ENCODE measurements at places on chromosomes 1 and 21.

- DNase-seq: no peak
Measured at GRCh38 chr1:30823969-30824735, 66.6 kb upstream of the LAPTM5 start.

GRCh38 chr1:178644308-178645120 is 80.5 kb upstream of the RALGPS2 start:
- DNase-seq: no peak

- DNase-seq: no peak
Measured at GRCh38 chr1:92363401-92363800, 64.5 kb downstream of the RPAP2 start.

GRCh38 chr1:38287547-38287946 is 241.0 kb upstream of the POU3F1 start:
- no peak for DNase-seq

DNA sequence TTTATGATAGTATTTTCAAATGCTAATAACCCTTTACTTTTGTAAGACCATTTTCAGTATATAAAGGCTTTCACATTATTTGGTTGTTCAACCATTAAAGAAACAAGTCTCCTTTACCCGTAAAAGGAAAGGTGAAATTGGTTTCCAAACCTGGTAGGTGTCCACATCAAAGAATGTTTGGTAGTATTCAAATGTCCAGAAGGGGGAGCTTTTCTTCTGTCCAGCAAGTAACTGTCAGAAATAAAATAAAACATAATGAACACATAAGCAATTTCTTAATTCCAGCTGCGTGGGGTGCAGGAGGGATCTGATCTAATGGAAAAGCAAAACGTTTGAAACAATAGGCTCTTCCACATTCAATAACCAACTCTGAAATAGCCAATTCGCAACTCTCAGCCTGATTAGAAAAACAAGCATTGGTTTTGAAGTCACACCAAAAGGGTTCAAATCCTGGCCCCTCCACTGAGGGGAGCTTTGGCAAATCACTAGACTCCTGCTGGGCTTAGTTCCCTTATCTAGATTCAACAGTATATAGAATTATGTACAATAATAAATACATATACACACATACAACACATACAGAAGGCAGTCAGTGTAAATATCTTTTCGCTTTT is 11.0 kb downstream of the YIPF1 start:
- no peak for DNase-seq

DNA sequence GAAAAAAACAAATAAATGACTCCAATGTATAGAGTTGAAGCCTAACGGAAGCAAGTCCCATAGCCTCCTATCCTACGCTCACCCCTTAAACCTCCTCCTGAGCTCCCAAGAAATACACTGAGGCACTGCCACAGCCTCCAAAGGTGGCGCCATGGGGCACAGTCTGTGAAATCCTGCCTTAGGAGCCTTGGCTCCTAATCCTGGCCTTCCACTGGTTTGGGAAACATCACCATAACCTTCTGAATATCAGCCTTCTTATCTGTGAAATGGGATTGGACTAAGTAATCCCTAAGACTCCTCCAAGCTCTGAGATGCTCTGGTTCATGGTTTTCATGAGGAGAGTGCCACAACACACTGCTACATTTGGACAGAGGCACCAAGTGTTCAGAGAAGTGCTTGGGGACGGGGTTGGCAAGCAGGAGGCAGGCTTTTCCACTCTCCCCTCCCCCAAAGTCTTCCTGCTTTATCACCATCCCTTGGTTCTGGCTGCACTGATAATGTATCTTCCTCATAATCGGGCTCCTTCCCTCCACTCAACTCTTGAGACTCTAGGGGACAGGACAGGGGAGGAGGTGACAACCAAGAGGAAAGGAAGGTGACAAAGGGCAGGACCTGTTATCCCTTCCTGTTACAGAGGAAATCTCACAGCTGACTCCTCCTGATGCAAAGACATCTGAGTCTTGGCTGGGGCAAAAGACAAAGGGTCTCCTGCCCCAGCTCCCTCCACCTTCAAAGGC is 2.7 kb downstream of the SLAMF7 start:
- DNase-seq: no peak

GRCh38 chr1:188027613-188028012 is 1198.9 kb downstream of the PLA2G4A start:
- DNase-seq: no peak

- no peak for DNase-seq
Measured at GRCh38 chr1:154502066-154502743, at the start of the genes SHE and TDRD10. Gene SHE (minus strand): TSS chr1:154502412. CDS start chr1:154502026, 386 bp downstream. Gene TDRD10 (plus strand): TSS chr1:154502219. CDS start chr1:154506904, 4,685 bp downstream.

- no peak for DNase-seq
Measured at GRCh38 chr1:206445116-206445515, 25.2 kb upstream of the IKBKE start.

DNA sequence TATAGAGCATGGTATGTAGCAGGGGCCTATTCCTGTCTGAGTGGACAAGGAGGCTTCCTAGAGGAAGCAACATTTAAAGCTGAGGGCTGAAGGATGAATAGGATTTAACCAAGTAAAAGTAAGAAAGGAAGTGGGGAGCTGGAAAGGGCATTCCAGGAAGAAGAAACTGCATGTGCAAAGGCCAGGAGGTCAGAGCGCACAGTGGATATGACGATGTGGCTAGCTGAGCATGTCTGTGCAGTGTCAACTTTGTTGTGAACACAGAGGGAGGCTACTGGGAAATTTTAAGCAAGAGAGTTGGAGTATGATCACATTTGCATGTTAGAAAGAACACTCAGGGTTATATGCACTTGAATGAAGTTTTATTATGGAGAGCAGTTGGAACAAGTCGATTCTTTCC is 28.6 kb upstream of the JUN start:
- DNase-seq: no peak

DNA sequence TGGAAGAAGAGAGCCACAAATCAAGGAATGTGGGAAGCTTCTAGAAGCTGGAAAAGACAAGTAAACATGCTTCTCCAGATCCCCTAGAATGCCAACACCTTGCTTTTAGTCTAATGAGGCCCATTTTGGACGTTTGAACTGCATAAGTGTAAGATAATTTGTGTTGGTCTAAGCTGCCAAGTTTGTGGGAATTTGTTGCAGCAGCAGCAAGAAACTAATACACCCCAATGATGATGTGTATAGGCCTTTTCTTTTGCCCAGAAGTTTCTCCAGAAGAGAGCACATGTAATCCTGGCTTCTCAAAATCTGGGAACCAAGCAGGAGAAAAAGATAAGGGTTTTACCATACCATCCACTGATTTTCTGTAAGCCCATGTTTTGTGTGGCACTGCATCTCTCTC is 96.1 kb upstream of the DPT start:
- DNase-seq: no peak

DNA sequence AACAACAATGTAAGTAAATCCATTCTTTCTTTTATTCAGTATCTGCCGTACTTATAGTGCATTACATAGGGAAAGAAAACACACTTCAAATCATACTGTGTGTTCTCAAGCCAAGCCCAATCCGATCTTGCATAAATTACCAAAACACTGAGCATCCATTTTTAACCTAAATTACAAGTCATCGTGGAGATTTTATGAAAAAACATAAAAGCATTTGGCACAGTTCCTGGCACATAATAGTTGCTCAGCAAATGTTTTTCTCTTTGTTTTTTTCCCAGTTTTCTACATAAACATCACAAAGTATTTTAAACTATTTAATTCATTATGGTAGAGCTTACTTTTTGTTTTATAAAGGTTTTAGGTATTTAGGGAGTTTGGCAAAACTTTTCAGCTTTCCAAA is 48.1 kb upstream of the LRRC8C start:
- DNase-seq: no peak

- DNase-seq: no peak
Measured at GRCh38 chr1:87435484-87435883, 106.8 kb downstream of the LMO4 start.

DNA sequence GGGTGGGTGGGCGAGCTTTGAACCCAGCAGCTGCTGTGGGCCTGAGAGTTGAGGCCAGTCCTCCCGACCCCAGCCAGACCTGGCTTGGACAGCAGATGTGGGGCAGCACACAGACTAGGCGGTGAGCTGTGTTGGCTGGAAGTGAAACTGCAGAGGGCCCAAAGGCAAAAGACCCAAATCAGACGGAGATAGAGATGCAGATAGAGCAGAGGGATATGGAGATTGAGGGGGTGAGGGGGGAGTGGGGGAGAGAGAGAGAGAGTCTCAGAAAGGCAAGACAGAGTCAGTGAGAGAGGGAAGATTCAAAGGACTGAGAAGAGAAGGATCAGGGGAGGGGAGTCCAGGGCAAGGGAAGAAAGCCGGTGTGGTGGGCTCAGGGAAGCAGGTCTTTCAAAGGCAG is 17.0 kb upstream of the POU3F1 start:
- DNase-seq: no peak

- no peak for DNase-seq
Measured at GRCh38 chr1:23577056-23578004, 18.0 kb upstream of the ID3 start.

DNA sequence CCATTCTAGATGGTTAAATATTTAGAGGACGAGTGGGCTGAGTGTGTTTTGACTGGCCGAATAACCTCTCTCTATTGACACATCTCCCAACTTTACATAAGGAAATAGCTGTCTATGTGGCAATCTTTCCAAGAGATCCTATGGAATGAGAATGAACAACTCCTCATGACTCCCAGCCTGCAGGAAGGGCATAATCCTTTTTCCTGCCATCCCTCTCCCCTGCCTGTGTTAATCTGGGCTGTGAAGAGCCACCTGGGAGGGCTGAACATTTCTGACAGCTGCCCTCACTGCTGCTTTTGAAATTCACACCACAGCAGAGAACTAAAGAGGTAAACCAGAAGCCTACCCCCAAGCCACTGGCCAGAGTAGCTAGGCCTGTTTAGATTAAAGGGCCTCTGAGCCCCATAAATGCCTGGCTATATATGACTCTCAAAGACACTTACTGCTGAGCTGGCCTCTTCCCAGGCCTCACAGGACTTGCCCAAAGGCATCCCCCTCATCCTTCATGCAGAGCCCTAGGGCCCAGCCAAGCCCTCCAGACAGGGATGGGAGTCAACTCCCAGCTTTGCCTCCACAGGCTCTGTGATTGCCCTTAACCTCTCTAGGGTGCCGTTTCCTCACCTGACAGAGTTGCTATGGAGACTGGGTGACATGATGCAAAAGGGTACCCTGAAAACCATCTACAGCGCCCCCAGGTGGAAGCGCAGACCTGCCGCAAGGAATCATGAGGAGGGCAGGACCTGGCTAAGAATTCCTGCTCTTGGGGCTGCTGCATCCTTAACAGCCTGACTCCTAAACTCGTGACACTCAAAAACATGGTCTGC is 42.0 kb upstream of the LDLRAP1 start:
- no peak for DNase-seq

GRCh38 chr1:75203415-75204277 is 69.5 kb downstream of the LHX8 start:
- DNase-seq: no peak

GRCh38 chr1:58748666-58749065 is 35.2 kb downstream of the JUN start:
- DNase-seq: no peak

DNA sequence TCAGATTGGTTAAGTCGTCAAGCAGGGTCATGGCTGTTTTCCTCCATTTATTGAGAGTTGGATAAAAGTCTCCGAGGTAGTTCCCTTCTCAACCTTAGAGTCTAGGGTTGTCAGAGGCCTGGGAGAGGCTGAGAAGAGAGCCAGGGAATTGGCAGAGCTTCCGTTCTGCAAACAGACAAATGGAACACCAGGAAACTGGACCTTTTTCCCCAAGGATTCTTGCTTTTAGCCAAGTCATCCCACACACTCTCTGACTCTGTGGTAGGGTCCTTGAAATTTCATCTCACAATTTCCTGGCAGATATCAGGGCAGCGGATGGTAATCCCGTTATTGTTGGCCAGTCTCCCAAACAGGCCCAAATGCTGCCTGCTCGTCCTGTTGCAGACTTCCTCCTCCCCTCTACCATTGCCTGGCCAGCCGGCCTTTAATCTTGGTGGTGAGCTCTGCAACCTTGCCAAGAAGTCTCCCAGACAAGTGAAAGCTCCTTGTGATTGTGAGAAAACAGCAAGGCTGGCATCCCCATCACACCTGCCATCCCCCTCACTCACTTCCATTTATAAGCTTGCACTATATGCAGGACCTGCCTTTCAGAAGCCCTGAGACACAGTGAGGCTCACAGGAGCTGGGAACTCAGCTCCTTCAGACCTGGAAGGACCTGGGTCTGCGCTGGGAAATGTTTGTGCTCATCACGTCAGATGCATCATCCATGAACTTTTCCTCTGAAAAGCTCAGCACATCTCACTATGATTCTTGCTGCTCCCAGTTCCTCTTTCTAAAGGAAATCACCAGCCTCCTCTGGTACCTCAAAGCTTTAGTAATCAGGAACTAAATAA is 13.7 kb upstream of the SRP9 start:
- no peak for DNase-seq

DNA sequence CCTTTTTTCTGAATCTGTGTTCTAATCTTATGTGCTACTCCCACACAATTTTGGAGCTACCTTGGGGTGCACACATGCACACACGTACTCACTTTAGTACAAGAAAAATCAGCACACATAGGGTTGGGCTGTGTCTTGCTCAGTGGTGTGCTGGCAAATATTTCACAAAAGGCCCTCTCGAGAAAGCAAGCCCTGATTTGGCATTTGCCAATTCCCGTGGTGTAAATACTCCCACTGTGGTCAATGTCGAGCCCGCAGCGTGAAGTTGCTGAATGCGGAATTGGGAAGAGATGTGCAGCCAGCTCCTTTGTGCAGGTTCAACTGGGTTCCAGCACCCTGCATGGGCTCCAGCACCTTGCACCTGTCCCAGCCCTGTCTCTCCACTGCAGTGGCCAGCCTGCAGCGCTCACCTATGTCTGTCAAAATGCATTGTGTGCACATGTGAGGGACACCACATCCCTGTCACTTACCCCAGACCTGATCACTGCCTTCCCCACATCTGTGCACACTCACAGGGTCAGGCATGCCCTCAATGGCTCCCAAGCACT is 78.4 kb upstream of the WNT4 start:
- no peak for DNase-seq

DNA sequence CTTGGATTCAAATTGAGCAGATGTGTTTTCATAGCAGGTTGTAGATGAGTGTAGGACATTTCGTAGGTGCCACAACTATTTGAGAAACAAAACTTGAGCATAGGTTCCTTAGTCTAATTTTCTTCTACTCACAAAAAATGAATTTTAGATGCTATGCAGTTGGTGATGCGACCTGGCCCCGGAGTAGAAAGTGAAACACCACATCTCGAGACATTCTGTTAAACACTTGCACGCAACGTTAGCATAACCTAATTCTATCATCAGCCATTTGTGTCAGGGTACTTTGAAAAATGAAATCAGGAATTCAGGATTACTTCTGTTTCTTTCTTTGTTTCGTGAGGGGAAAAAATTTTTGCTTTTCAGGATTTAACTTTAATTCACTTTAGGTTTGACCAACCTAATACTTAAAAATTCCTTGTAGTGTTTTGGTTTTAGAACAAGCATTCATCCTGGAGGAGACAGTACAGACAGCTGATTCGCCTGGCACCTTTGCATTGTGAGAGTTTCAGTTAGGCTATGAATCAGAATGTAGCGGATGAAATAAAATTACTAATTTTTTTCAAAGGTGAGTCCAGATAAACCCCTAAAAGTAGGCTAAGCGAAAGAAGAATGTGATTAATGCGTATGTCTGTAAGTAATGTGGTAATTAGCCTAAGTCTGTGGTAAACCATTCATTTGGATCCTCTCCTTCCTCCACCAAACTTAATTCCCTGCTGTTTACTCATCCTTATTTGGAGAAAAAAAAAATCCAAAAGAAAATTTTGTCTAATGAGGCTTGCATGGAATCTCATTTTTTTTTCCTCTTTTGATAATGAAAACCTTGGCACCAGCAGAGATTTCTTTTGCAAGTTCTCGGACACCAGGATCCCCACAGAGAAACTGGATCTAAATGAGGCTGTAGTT is 44.9 kb downstream of the MAP3K21 start:
- DNase-seq: no peak

GRCh38 chr1:181061891-181062835 is 26.3 kb upstream of the IER5 start:
- no peak for DNase-seq

- DNase-seq: peak; percentile 61
Measured at GRCh38 chr1:116817582-116818064, 63.4 kb downstream of the CD2 start.
